ENCODE measurements at places on chromosomes 16 and 17.

DNA sequence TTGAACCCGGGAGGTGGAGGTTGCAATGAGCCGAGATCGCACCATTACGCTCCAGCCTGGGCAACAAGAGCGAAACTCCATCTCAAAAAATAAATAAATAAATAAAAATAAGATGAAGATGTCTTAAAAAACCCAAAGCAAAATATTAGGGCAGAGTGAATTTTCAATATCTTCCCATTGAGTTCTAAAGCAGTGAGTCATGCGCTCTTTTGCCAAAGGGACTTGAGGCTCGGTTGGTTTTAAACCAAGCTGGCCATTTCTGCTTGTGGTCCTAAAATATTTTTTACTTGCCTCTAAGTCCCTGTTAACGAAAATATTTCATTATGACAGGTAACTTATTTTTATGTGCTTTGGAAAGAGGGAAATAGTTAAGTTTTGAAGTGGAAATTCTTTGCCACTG, 4.7 kb downstream of the PAFAH1B1 start:
- no peak for DNase-seq

DNA sequence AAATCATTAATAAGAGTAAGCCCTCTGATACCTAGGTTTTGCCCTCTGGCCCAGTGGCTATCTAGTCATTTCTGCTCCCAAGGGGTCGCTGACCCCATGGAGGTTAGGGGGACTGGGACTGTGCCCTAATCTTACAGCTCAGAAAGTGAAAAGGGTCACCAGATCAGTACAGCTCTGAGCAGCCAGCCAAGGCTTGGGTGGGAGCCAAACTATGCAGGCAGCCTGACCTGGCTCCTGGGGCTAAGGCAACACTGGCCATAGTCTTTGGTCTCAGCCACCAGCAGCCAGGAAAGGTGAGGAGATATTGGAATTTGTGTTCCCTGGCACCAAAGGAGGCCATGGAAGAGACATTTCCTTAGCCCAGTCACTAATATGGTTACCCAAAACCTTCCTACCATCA, 67.6 kb downstream of the ASIC2 start:
- no peak for DNase-seq

GRCh38 chr17:36470499-36470898, 16.0 kb upstream of the ZNHIT3 start:
- no peak for DNase-seq

DNA sequence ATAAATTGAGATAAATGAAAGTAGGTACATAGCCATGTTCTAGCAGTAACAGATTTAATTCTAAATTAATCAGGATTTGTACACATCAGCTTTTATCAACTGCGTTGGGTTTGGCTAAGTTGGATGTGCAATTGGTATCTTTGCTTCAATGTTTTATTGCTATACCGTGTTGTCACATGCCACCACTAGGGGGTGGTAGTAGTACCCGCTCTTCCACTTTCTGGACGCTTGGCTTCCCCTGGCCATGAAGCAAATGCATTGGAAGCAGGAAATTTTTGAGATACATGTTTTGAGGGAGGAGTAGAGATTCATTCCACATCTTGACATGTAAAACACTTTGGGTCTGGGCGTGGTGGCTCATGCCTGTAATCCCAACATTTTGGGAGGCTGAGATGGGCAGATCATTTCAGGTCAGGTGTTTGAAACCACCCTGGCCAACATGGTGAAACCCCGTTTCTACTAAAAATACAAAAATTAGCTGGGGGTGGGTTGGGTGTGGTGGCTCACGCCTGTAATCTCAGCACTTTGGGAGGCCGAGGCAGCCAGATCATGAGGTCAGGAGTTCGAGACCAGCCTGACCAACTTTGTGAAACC, 58.6 kb downstream of the EMP2 start:
- DNase-seq, result peak; percentile 48

DNA sequence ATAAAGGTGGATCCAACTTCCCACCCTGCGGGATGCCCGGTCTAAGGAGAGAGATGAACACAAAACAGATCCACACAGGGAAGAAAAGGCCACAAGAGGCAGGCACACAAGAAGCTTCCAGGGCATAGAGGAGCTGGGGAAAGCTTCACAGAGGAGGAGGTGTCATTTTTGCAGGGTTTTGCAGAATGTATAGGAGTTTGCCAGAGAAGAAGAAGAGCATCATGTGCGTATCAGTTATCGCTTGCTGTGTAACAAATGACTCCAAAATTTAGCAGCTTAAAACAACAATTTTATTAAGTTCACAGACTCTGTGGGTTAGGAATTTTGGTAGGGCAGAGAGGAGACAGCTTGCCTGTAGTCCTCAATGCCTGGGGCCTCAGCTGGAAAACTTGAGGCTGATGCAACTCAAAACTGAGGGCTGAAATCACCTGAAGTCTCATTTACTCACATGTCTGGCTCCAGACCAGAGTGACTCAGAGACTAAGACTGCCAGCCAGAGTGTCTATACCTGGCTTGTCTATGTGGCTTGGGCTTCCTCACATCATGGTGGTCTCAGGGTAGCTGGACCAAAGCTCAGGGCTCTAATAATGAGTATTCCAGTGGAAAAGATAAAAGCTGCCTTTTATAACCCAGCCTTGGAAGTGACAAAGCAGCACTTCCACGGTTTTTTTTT, 33.9 kb upstream of the ZNF423 start:
- no peak for DNase-seq

- no peak for DNase-seq
Measured at GRCh38 chr16:85210423-85211169, 98.3 kb upstream of the CIBAR2 start.

DNA sequence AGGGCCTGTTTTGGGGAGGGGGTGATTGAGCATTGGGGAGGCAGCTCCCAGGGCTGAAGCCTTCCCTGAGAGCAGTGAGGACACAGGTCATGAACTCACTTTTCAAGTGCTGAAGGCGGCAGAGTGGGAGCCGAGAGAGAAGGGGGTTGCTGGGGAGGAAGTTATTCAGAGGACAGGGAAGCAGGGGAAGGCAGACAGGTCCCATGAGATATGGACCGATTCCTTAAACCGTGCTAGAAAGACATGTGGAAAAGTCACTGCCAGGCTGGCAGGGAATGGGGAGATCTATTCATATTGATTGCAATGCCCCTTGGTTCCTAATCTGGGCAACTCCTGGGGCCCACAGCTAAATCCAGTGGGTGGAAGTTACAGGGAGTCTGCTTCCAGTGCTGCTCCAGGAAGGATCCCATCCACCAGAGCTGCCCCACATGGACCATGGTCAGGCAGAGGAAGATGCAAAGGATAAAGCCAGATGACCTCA, 1.1 kb downstream of the CCL4 start:
- DNase-seq, result no peak

DNA sequence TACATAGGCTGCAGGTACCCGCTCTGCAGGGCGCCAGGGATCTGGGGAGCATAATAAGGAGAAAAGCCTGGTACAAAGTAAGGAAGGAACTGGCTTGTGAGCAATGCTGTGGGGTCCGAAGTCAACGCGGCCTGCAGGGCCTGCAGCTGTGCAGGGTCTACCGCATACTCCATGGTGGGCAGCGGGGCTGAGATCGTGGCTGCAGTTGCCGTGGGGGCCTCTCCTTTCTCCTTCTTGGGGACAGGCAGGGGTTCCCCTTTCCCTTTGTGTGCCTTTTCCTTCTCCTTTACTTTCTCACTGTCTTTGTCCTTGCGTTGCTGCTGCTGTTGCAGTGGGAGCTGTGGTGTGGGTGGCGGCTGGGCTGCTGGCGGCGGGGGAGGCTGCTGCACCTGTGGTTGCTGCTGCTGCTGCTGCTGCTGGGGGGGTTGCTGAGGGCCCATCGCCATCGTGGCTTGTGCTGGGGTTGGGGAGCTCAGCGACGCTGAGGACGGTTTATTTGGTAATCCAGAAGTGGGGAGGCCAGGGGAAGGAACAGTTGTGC, 259.6 kb downstream of the ZFHX3 start:
- DNase-seq, result no peak

GRCh38 chr16:69435977-69436820, 11.8 kb downstream of the CYB5B start:
- no peak for DNase-seq
